AG10803 (cell line): ENCODE measurements at places on chromosomes 5 and 9.

- no peak for DNase-seq
Observed at GRCh38 chr5:52996979-52997378, 7.8 kb downstream of the ITGA2 start.

DNA sequence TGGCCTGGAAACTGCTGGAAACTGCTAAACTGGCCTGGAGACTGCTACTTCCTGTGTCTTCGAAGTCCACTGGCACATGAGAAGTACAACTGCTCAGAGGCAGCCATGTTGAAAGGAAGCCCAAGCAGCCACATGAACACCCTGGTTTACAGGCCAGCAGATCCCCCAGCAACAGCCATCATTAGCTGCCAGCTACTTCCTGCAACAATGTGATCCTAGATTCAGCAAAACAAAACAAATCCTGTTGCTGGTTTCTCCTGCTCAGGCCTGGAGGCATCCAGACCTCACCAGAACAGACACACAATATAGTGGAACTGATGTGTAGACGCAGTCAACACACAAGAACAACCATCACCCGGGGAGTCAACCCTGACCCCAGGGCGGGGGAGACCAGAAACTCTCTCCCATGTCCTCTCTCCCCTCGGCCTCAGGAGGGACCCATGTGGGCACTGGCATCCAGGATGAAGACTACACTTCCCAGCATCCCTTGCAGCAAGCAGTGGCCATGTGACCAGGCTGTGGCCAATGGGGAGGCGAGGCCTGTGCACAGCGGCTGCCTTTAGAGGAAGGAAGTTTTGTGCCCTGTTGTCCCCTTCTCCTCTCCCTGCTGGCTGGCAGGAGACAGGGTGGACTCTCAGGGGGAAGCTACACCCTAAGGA is 9.2 kb upstream of the LCN15 start:
- no peak for DNase-seq

DNA sequence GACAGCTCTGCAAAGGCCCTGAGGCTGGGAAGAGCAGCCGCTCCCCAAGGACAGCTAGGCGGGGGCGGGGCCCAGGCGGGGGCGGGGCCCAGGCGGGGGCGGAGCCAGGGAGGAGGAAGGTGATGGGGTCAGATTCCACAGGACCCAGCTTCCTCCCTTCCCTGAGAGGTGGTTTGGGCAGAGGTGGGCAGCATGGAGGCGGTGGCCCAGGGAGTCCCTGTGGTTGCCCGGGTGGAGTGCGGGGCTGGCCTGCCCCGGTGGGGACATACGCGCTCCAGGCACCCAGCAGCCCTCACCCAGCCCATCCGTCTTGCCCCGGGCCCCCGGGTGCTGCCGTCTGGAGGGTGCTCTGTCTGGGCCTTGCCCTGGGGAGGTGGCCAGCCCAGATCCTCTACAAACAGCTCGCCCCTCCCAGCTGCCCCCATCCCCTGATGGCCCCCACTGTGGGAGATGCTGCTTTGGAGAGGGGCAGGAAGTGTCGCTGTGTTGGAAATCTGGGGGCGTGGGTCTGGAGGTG is 11.0 kb upstream of the RNU6ATAC start:
- DNase-seq = no peak

DNA sequence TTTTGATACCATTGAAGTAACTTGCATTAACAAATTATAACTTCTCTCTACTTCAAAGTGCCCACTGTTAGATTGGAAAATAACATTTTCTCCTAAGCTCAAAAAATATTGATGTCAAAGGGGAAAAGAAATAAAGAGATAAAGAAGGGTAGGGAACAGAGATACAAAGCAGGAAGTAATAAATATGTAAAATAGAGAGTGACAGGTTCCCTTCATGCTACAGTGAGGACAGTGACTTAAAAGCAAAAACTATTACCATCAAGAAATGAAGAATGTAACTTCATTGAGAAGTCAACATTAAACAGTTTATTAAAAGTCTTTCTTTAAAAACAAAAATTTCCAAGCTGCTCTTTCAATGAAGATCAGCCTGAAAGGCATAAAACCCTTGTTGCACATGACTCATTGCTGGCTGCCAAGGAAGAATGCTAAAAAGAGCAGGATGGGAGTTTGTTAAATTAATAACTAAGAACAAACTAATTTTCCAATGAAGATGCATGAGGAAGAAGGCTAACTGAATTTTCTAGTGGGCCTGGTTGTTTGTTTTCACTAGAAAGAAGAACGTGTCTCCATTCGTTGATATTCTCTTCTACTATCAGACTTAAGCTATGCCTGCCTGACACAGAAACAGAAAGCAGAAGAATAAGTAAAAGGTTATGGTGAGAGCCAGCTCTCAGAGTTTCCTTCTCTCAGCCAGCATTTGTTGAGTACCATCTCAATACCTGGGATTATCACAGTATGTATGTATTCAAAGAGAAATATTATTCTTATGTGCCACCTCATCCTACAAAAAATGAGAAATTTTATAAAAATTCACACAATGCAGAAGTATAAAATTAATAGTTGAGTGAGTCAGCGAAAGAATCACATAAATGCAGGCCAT is 197.8 kb upstream of the NREP start:
- DNase-seq = peak; percentile 52

- DNase-seq = peak; percentile 98
Observed at GRCh38 chr5:145925353-145925752, 11.0 kb upstream of the SH3RF2 start.

DNA sequence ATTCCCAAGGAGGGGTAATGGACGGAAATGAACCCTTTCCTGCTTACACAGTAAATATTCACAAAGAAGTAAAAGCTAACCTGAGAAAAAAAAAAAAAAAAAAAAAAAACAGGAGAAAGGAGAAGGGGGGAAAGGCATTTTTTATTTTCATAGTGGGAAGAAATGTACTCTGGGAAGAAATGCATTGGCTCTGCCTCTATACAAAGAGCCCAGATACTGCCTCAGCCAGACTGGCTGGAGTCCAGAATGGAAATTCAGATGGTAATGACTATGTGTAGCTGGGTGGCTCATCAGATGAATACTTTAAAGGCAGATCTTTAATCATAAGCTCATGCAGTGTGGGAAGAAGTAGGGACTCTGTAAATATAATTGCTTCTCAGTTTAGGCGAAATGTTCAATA is 124.9 kb upstream of the ZNF608 start:
- DNase-seq = peak; percentile 63
